ENCODE measurements at places on chromosomes 4 and X. TPM values are rescaled to one million over a fixed set of nuclear protein-coding genes. Genes with fewer than 3 reads are reported as not detected.

DNA sequence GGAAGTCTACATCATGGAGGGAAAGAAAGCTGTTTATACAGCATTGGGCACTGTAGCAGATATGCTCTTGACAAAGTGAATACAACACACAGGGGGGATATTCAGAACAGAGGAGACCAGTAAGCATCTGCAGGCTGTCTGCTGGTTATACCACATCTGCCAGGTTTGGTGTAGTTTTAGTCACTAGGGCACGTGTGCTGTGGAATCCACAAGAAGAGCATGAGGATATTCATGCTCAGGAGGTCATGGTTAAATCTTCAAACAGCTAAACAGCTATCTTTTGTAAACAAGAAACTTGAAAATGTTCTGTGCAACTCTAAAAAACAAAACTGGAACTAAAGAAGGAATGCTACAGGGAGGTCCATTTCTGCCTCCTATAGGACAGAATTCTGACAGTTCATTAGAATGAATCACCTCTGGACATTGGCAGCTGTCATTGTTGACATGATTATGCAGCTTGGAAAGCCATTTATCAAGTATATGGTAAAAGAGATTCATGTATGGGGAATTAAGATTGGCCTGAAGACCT, 175.8 kb downstream of the RCHY1 start:
- no peak overlapping the region for H3K27ac ChIP-seq
- H3K4me1 ChIP-seq = no peaks in the 10 kb centered on the region
- no peak for DNase-seq
- no peaks in the 10 kb centered on the region for H3K36me3 ChIP-seq
- no peaks in the 10 kb centered on the region for H3K27me3 ChIP-seq
- no peak overlapping the region for H3K4me3 ChIP-seq

Gene BTK
- not detected for total RNA-seq

Gene HSFX2
- total RNA-seq = 0.77 TPM

- peak; percentile 63 for DNase-seq
- H3K36me3 ChIP-seq = no peaks in the 10 kb centered on the region
- peaks cover 29% of the 10 kb centered on the region for H3K4me1 ChIP-seq
- no peak overlapping the region for H3K27ac ChIP-seq
- no peaks in the 10 kb centered on the region for H3K27me3 ChIP-seq
Measured at GRCh38 chrX:25143596-25143995, 127.8 kb upstream of the ARX start.

Gene TEX11
- total RNA-seq = 0.03 TPM

DNA sequence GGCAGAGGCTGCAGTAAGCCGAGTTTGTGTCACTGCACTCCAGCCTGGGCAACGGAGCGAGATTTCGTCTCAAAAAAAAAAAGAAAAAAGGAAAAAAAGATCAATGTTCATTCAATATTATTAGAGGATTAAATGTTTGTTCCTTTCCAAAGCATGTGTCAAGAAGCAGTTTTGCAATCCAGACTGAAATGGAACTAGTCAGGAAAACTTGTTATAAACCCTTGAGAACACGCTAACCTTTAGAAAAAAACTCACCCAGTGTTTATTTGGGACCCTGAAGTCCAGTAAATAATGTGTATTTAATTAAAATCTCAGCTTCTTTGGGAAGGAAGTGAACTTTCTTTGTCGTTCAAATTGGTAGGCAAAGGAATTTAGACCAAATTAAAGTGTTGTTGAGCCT, 16.4 kb upstream of the PRSS12 start:
- H3K36me3 ChIP-seq = no peaks in the 10 kb centered on the region
- no peak overlapping the region for H3K27ac ChIP-seq
- no peak for DNase-seq

- no peak overlapping the region for H3K4me3 ChIP-seq
- DNase-seq = no peak
- no peaks in the 10 kb centered on the region for H3K4me1 ChIP-seq
- no peak overlapping the region for H3K27ac ChIP-seq
Measured at GRCh38 chrX:51837451-51837850, 56.0 kb upstream of the MAGED1 start.

Gene CCNA2
- 197 TPM for total RNA-seq

DNA sequence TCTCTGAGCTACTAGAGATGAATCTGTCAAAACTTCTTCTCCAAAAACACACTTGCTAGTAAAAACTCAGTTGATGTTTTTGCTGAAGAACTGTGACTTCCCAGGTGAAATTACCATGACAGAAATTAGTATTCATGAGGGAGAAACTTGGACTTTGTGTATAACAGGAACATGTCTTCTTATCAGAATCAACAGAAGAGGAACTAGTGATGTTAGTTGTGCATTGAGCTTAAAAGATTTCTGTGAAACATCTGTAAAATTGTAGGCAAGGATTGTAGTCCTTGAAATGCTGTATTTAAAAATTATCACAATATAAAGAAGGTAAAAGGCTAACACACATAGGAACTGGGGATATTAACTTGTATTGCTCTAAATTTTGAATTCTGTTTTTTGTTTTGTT, 11.3 kb downstream of the FAM241A start:
- H3K4me1 ChIP-seq = no peaks in the 10 kb centered on the region
- DNase-seq = no peak
- H3K36me3 ChIP-seq = no peaks in the 10 kb centered on the region

Gene NRK
- not detected for total RNA-seq

DNA sequence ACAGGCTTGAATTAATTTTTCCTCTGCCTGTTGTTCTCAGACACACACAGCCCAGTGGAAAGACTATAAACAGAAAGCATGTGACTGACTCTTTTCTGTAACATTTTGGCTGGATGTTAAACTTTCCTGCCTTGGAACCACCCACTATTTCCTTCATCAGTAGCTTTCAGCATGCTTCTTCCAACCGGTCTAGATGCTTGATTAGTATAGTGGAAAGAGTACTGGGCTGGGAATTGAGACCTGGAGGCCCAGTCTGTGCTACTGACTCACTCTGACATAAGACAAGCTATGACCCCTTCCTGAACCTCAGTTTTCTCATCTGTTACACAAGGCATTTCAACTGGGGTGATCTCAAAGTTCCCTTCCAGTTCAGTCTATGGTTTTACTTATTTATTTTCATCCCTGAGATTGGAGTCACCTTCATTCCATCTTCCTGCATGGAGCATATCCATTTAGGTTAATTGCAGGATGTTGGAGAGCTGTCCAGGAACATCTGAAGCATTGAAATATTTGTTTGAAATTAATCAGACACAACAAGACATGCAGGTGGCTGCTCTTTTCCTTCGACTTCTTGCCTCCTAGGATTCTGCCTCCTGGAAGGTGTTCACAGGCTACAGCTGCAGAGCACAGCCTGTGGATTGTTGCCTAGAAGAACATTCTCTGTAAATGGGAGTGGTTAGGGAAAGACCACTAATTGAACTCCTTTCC, 173.4 kb downstream of the RTL9 start:
- DNase-seq = no peak
- H3K27me3 ChIP-seq = no peaks in the 10 kb centered on the region
- H3K4me3 ChIP-seq = no peak overlapping the region
- no peaks in the 10 kb centered on the region for H3K36me3 ChIP-seq
- H3K27ac ChIP-seq = no peak overlapping the region

Gene AMTN
- total RNA-seq = not detected

Gene SLC49A3
- total RNA-seq = 1.9 TPM

DNA sequence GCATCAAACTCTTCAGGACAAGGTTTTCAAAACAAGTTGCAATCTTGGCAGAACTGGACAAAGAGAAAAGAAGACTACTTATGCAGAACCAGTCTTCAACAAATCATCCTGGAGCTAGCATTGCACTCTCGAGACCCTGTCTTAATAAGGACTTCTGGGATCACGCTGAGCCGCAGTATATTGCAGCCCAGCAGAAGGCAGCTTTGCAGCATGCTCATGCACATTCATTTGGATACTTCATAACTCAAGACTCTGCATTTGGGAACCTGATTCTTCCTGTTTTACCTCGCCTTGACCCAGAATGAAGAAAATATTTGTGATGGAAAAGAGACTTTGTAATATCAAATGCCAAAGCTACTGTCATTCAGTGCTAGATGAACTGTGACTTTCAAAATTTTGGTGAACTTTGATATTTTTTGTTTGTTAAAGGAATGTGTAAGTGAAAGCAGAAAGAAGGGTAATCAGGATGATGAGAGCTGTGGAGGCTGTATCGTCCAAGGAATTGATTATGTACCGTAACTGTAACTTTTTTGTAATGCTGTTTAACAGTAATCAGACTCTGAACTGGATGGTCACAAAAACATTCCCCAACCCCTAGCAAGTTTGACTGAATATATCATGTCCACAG, 27.2 kb downstream of the HSPA4L start:
- peak; percentile 15 for DNase-seq
- no peak overlapping the region for H3K4me3 ChIP-seq
- H3K4me1 ChIP-seq = no peaks in the 10 kb centered on the region

DNA sequence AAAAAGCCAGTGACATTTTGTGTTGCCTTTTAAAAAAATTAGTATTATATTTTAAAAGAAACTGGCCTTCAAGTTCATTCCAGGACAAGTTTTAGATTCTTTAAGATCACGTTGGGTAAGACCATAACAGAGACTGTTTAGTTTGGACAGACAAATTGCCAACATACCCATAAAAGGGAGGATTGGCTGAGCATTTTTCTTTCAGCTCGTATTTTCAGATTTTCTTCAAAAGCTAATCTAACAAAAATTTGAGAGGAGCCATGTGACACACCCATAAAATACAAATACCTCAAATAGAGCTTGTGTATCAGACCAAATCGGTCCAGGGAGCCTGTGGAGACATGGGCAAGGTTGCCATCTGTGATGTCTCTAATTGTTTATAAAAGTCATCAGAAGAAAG, 74.6 kb upstream of the C1QTNF7 start:
- no peaks in the 10 kb centered on the region for H3K27me3 ChIP-seq
- H3K4me1 ChIP-seq = no peaks in the 10 kb centered on the region
- H3K36me3 ChIP-seq = no peaks in the 10 kb centered on the region
- H3K27ac ChIP-seq = no peak overlapping the region

GRCh38 chr4:186900232-186900900, 176.7 kb upstream of the FAT1 start:
- no peaks in the 10 kb centered on the region for H3K27me3 ChIP-seq
- no peak for DNase-seq
- H3K27ac ChIP-seq = no peak overlapping the region
- H3K36me3 ChIP-seq = no peaks in the 10 kb centered on the region

DNA sequence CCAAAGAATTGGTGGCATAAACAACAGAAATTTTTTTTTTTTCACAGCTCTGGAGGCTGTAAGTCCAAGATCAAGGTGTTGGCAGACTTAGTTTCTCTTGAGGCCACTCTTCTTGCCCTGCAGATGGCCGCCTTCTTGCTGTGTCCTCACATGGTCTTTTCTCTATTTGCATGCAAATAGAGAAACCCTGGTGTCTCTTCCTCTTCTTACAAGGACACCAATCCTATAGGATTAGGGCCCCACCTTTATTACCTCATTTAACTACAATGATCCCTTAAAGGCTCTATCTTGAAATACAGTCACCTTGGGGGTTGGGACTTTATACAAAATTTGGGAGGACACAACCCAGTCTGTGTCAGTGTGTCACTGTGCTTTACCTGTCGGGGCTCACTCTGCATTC, 175.4 kb upstream of the PGRMC2 start:
- H3K4me1 ChIP-seq = peaks cover 16% of the 10 kb centered on the region
- H3K27me3 ChIP-seq = peaks cover 24% of the 10 kb centered on the region
- H3K36me3 ChIP-seq = no peaks in the 10 kb centered on the region
- no peak for DNase-seq
- H3K27ac ChIP-seq = no peak overlapping the region

Measured in neural progenitor cell (in vitro differentiated cells).